Stimulated activated CD8-positive, alpha-beta memory T cell treated with anti-CD3 and anti-CD28 coated beads, Interleukin-2, amount 100 ng/mL, for 1 hour (primary cell): ENCODE measurements at places on chromosomes 1 and 21.

DNA sequence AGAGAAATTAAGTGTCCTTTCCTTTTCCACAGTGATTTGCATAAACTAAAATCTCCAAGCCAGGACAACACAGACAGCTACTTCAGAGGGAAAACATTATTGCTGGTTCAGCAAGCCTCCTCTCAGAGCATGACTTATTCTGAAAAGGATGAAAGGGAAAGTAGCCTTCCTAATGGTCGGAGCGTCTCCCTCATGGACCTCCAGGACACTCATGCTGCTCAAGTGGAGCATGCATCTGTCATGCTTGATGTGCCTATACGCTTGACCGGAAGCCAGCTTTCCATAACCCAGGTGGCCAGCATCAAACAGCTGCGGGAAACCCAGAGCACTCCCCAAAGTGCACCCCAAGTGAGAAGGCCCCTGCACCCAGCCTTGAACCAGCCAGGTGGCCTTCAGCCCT lies 39.1 kb downstream of the CLEC20A start:
- no peak for DNase-seq

GRCh38 chr1:175877939-175878737 lies 134.7 kb upstream of the TNR start:
- DNase-seq: no peak

- no peak for DNase-seq
Observed at GRCh38 chr1:186183970-186184628, 191.0 kb downstream of the TPR start.

DNA sequence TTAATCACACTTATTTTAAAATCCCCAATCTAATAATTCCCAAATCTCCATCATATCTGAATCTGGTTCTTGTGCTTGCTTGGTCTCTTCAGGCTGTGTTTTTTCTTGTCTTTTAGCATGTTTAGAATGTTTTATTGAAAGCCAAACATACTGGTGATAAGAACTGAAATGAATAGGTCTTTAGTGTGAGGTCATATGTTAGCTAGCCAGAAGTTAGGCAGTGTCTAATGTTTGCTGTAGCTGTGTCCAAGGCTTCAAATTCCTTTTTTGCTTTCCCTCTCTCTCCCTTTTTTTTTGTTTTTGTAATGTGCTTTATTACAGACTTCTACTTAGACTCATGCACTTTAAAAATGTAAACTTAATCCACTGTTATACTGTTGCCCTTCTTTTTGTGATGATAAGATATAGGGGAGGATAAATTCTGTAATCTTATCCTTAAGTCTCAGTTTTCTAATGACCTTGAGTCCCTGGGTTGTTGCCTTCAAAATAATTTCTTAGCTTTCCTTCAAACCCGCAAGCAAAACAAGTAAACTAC lies 725.1 kb downstream of the BRINP3 start:
- no peak for DNase-seq

GRCh38 chr21:44590311-44590721 lies 2.0 kb downstream of the KRTAP10-6 start:
- DNase-seq: no peak

DNA sequence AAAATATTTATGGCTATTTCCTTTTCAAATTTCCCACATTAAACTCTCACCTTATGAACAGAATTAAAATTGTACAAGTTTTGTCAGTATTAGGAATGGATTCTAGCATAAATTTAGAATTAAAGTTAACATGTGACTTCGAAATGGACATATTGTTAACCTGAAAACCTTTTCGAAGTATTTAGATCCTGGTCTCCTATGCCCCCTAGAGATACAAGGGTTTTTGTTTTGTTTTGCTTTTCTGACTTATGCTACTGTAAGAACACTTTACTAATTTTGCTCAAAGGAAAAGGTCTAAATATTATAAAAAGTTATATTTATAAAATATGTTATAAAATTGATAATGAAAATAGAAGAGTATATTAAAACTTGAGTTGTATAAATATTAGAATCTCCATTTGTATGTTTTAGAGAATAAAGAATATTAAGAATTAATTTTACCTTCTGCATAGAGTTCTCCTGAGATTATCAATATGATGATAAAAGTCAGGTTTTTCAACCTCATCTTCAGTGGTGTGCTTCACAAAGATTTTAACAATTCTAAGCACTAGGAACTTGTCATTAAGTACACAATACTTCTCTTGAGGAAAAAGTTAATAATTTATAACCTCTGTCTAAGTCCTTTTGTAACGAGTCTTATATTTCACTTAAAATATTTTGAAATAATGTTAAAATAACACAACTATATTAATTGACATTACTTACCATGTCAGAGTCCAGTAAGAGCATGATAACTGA lies at the start of gene F13B:
Gene F13B (minus strand): TSS at position 542 of the 738 bp plus-strand sequence. CDS start 37 bp downstream, at position 505.
- no peak for DNase-seq

GRCh38 chr1:34900775-34901502 lies 28.5 kb downstream of the DLGAP3 start:
- no peak for DNase-seq

- DNase-seq: no peak
Observed at GRCh38 chr21:15713412-15713811, 16.4 kb upstream of the USP25 start.

- DNase-seq: no peak
Observed at GRCh38 chr1:14372526-14372925, 226.0 kb upstream of the KAZN start.

GRCh38 chr1:212628813-212629415 lies 20.4 kb downstream of the ATF3 start:
- DNase-seq: no peak

GRCh38 chr21:17334484-17334883 lies 178.4 kb upstream of the CXADR start:
- no peak for DNase-seq

DNA sequence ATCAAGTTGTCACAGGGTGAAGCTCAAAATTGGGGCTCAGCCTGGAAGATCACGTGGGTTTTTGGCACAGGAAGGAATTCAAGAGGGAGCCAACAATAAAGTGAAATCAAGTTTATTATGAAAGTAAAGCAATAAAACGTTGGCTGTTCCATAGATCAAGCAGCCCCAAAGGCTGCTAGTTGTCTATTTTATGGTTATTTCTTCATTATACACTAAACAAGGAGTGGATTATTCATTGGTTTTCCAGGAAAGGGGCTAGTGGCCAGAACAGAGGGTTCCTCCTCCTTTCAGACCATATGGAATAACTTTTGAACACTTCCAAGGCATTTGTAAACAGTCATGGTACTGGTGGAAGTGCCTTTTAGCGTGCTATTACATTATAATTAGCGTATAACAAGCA lies 723.5 kb upstream of the ADAMTS5 start:
- DNase-seq: no peak

DNA sequence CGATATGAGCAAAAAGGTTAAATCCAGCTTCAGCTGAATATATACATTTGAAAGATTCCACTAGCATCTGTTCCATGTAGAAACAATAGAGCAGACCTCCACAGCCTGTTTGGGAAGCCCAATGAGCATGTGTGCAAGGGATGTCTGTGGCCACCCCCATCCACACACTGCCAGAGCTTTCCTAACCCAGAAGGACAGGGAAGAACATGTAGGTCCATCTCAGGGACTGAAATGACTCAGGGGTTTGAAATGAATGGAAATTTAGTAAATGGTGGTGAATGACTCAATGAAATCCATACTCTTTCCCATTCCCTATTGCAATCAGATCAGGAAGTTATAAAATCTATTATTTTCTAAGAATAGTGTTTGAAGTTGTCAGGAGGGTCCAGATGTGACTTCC lies 397.2 kb downstream of the DUSP10 start:
- no peak for DNase-seq

DNA sequence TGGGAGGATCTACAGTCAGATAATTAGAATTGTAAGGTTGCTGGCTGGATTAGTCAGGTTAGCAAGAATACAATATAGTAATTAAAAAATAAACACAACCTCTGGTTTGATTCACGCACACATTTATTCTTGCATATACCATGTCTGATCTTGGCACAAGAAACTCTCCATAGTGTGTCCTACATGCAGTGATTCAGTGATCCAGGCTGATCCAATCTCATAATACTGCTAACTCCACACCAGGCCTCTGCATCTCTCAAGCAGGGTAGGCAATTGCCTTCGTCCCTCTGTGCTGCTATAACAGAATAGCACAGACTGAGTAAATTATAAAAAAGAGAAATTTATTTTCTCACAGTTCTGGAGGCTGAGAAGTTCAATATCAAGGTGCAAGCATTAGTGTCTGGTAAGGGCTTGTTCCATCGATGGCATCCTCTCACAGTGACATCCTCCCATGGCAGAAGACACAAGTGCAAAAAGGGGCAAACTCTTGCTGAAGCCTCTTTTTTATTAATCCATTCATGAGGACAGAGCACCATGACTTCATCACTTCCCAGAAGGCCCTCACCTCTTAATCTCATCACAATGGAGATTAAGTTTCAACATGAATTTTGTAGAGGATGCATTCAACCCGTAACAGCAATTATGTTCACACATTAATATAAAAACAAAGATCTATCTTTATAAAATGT lies 741.0 kb upstream of the NCAM2 start:
- DNase-seq: no peak

- DNase-seq: no peak
Observed at GRCh38 chr1:100539836-100540536, 2.0 kb downstream of the GPR88 start.

DNA sequence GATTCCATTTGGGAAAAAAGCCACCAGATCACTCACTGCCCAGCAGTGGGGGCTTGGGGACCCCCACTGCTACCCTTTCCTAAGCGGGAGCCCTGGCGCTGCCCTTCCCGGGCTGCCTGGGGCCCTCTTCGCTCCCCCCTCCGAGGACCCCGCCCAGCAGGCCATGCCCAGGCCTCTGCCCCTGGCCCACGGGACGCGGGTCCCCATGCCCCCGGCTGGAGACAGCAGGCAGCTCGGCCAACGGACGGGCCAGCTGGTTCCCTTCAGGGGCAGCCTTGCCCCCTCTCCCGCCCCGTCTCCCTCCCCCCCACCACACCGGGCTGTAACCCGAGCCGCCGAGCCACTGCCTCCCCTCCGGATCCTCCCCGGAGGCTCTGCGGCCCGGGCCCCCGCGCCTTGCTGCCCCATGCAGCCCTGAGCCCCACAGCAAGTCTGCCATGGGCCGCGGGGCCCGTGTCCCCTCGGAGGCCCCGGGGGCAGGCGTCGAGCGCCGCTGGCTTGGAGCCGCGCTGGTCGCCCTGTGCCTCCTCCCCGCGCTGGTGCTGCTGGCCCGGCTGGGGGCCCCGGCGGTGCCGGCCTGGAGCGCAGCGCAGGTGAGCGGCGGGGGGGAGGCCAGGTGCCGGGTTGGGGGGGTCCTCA lies at the start of gene MMP23B:
Gene MMP23B (plus strand): TSS at position 392 of the 639 bp plus-strand sequence. CDS start 46 bp downstream, at position 438.
- DNase-seq: no peak

- DNase-seq: no peak
Observed at GRCh38 chr1:165116171-165116570, 240.3 kb downstream of the LMX1A start.

DNA sequence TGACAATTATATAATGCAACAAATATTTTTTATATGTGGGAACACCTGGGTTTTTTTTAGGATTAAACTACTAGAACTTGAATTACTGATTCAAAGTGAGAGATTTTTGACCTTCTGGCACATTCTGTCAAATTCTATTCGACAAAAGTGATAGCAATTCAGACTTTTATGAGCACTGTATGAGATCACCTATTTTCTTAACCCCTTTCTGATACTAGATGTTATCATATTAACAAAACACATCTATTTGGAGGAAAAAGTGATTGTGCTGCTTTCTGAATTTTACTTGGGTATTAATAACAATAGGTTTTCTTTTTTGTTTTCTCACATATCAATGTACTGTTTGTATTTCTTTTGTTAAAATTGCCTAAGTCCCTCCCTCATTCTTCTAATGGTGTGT lies 174.9 kb upstream of the GREM2 start:
- no peak for DNase-seq

DNA sequence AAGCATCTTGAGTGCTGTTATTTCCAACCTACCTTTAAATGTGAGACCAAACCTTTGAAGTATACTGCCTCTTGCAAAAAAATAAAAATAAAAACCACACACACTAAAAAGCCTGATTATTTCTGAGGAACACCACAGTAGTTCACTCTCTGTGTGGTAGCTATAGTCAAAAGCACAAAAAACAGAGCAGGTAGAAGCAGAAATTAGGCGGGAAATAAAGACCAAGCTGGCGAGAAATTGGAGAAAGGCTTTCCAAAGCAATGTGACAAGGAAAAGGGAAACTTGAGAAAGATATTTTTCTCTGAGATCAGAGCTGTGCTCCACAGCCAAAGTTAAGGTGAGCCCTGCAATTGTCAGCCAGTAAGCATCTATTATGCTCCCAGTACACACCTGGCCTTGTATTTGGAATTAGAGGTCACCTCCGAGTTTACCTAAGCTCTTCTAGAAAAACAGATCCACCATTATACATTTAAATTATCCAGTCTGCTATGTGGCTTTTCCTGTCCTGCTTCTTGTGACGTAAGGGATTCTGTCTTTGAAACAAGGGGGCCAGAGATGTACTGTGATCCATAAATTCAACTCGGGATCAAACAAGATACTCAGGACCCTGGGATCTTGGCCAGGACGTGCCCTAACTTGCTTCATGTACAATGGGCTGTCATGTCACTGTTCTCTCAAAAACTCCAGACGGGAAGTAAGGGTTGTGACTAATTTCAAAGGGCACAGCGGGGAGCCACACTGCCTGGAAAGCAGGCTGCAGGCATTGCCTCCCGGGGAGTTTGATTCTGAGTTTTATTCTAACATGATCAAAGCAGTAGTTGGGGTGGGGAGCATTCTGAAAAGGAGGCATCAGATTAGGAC lies 39.8 kb upstream of the RAB4A start:
- no peak for DNase-seq

DNA sequence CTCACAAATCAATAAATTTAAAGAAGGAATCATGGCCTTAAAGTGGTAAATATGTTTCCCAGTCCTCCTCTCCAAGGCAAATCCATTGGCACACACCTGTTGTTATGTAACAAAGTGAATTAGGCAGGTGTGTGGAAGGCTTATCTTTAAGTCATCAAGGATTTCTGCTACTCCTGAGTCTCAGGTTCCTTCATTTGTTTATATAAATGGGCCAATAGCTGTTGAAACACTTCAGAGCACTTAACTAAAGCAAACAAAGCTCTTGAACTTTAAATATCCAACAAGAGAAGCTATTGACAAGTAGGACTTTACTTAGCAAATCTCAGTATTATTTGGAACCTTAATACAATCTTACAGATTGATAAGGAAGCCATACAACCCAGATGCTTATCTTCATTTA lies 99.3 kb upstream of the ESRRG start:
- no peak for DNase-seq
